ENCODE measurements at places on chromosomes 5 and 9.

GRCh38 chr5:110873773-110874437 lies 135.1 kb downstream of the SLC25A46 start:
- no peak for ATAC-seq

- no peak for ATAC-seq
These were observed 563.2 kb upstream of the ADAMTS16 start for GRCh38 chr5:4576908-4577307.

- no peak for ATAC-seq
These were observed 30.4 kb downstream of the NSUN2 start for GRCh38 chr5:6602441-6602840.

DNA sequence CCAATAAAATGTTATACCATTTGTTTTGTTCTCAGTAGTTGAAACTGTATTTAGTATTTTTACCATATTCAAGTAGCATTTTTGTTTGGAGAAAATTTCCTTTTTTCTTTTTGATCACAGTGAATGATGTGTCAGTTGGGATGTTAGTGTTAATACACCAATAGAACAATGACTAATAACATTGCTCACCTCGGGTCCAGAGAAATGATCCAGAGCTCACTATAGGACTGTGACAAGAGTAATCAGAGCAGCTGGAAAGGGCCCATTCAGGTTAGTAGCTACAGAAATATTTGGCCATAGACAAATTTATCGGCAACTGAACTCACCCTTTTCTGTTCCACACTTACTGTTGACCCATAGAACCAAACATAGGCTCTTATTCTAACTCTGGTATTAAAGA lies 989.2 kb downstream of the TLE4 start:
- ATAC-seq, result no peak

GRCh38 chr5:150236981-150237754 lies 47.3 kb downstream of the SLC6A7 start:
- no peak for ATAC-seq

- ATAC-seq, result peak; percentile 24
These were observed 11.4 kb downstream of the OTULIN start for GRCh38 chr5:14675865-14676300.

DNA sequence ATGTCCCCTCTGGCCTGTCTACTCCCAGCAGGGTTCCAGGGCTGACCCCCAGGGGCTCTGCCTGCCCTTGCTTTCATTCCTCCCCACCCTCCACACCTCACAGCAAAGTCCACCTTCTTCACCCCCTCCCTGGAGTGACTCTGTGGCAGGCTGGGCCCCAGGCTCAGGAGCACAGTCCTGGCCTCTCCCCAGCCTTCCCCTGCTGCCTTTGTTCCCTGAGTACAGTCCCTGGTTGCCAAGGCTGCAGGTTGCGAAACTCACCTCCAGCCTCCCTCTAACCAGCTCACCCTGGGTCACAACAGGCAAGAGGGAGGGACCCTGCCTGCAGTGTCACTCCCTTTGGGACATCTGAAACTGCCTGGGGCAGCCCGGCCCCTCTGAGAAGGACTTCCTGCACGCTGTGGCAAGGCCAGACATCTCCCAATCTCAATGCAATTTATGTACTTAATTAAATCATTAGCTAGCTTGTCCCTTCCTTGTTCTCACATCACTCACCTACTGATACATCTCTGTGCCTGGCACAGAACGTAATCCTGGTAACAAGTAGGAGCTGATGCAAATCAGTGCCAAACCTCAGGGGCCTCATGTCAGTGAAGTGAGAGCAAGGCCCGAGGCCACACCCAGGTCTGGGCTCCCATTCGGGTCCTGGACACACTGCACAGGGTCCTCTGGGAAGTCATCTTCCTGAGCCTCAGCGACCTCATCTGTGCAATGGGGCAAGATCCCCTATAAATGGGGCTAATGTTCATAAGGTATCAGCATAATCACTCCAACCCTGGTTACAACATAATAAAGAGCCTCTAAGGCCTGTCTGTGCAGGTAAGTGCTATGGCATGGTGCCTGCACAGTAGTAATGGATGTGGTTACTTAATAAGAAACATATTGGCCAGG lies 27.3 kb upstream of the TRIM14 start:
- no peak for ATAC-seq

DNA sequence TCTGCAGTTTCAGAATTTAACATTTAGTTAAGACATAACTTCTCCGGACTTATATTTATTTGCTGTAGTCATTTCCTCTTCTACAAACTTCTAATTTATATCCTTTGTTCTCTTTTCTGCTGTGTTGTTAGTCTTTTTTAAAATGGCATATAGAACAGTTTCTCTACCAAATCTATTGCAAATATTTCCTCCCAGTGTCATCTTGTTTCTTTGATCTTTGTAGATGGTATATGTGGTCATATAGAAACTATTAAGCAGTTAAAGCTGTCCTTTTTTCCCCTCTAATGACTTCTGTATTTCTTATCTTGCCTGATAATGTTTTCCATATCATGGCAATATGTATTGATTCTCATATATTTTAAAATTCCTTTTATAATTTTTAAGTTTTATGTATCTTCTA lies 264.5 kb downstream of the MCTP1 start:
- no peak for ATAC-seq

GRCh38 chr5:146359836-146360235 lies 21.2 kb downstream of the POU4F3 start:
- ATAC-seq, result no peak

DNA sequence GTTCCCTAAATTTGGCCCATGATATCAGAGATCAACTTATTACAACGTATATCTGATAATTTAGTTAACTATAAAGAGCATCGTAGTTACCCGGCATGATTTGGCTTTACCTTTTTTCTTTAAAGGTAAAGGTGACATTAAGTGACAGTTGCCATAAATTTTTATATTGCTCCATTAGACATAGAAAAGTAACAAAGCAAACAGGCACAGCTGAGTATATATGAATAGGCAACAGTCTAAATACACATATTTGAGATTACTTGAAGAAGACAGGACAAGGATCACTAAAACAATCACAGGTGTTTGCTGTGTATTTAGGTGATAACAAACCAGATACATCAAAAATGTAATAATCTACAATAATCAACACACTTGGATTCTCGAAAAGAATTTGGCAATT lies 34.8 kb downstream of the RFX3 start:
- ATAC-seq, result no peak

DNA sequence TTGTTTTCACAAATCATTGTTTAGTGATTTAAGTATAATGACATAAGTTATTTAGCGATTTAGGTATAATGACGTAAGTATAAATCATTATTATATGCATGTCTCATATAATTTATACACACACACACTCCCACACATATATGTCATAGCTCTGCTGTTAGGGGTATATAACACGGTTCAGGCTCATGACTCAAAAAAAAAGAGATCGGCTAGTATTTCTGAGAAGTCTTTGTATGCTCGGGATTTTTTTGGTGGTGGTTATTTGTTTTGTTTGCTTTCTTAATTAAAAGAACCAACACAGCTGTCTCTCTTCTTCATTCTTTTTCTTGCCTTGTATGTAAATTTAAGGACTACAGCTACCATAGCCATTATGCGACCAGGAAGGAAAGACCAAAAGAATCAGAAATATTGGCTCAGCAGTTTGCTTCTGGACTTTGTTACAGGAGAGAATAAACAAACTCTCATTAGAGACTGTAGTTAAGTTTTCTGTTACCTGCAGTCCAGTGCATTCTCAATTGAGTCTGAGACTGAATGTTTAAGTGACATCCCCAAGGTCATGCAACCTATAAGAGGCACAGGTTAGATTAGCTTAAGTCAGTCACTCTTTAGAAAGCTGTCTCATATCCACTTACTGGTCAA lies 83.2 kb upstream of the NREP start:
- no peak for ATAC-seq

GRCh38 chr9:129497005-129497812 lies 123.7 kb downstream of the C9orf50 start:
- ATAC-seq, result no peak

DNA sequence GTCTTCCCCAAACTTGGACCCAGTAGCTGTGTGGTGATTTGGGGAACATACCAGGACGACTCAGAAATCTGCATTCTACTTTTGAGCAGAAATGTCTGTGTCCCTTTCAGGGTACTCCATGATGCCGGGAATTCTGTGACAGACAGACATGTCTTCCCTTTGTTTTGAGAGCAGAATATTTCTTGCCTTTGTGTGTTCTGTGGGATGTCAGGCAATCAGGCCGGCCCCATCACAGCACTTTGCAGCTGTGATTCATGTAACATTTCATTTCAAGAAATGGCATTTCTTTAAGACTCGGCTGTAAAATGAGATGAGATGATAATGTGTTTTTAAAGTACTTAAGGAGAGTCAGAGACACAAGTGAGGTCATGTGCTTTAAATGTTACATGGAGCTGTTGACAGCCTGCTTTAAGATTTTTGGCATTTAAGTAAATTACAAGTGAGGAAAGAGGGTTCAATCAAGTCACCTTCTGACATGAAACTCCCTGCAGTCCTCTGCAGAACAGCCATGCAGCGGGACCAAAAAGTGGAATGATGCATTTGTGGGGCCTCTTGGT lies 98.7 kb downstream of the SLC28A3 start:
- no peak for ATAC-seq

- ATAC-seq, result no peak
These were observed 7.1 kb upstream of the PCSK1 start for GRCh38 chr5:96440185-96440538.

- no peak for ATAC-seq
These were observed 1.8 kb upstream of the IL3 start for GRCh38 chr5:132058646-132059042.

DNA sequence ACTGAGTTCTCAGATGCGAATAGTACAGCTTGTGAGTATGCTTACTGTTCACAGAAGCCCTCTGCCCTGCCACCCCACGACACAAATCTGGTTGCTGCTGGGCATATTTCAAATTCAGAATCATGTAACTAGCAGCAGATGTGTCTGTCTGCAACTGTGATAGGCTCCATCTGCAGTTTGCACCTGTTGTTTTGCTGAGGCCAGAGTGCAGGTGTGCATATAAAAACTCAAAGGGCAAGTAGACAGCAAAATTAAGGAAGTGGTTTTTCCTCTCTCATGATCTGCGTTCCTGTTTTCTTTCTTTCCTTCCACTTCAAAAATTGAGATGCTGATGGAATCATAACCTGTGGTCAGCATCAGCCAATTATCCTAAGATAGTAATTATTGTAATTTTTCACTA lies 1000.5 kb downstream of the PTPRD start:
- no peak for ATAC-seq

DNA sequence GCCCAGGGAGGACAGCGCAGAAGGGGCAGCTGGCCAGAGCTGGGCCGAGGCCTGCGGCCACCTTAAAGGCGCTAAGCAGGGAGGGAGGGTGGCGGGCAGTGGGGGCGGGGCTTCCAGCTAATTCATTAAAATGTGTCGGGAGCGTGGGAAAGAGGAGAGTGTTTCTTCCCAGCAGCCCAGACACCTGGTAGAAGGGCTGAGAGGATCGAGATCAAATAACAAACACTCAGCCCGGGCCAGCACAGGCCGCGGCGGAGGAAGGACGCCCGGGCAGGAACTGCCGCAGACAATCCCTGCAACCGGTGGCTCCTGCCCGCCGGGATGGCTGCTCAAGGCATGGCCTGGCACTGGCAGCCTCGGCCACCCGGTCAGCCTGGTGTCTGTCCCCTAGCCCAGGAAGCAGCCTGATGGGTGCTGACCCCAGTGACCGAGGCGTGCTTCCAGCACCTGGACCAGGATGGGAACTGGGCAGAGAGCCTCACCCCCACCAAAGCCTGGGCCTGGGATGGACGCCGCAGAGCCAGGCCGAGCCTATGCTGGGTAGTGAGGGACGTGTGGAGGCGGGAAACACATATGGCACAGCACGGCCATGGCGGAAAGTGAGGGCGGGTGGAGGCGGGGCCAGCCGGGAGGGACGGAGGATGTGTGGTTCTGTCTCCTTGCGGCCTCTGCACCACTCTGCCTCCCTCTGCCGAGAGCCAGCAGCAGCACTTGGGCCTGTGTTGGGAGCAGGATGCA lies 3.2 kb upstream of the NRARP start:
- peak; percentile 23 for ATAC-seq

DNA sequence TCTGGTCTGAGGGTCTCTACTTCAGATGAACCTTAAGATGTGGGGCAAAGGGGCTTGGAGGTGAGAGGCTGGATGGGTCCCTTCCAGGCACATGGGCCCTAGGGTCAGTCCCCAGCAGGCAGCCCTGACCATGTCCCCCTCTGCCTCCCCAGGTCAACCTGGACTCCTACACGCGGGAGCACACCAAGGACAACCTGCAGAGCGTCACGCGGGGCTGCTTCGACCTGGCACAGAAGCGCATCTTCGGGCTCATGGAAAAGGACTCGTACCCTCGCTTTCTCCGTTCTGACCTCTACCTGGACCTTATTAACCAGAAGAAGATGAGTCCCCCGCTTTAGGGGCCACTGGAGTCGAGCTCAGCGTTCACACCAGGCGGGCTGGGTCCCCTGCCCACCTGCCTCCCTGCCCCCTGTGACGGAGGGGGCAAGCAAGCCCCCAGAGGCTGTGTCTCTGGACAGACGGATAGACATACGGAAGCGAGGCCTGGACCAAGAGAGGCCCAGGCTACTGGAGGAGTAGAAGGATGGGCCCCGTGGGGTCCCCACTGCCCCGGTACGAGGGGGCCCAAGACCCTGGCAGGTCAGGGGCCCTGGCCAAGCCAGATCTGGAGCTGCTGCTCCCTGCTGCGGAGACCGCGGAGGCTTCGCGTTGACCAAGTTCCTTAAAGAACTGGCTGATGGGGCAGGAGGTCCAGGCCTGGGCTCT lies 133.2 kb downstream of the RGS3 start:
- ATAC-seq, result no peak

GRCh38 chr9:95137587-95138145 lies 179.8 kb downstream of the FANCC start:
- ATAC-seq, result no peak

DNA sequence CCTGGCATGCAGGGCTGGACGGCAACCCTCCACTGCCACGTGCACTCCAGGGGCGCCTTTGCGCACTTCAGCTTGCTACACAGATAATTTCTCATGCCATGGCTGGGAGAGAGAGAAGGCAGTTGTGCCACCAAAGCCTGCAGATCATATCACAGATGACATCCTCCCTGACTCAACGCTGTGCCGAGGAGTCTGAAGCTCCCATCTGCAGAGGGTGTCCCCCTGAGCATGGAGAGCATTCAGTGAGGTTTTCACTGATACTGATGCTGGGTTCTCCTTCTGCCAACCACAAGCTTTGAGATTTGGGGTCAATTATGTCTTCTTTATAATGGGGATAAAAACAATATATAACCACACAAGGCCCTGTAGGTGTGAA lies 607.4 kb upstream of the ADAMTS16 start:
- no peak for ATAC-seq

DNA sequence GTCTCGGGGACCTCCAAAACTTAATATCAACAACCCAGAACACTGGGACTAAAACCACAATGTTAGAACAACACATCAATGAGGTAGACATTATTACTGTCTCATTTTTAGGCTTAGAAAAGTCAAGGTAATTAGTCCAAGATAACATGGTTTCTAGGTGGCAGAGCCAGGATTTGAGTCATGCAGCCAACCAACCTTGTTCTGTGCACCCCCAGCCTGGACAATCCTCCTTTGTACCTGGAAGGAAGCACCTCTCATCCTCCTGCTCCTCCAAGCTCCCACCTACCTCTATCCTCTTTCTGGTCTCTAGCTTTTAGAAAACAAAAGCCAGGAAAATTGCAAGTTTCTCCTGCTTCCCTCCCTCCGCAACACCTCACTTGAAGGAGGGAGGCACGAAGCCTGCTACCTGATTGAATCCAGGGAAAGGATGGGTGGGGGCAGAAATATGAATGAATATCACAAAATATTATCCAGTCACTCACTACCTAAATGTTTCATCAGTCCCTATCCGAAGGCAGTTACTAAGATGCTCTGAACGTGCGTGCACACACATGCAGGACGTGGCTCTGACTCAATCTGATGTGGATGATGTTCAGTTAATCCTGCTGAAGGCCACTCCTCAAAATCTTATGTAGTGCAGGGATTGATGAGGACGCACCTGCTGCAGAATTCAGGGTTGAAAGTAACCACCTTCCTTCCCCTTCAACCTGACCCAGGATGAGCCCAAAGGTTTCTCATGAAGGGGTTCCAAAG lies 26.3 kb upstream of the TTC1 start:
- no peak for ATAC-seq

Data from activated CD4-positive, CD25-positive, alpha-beta regulatory T cell treated with anti-CD3 and anti-CD28 coated beads, Interleukin-2, amount 50 U/mL, for 24 hours (primary cell).